ENCODE measurements at places on chromosomes 2 and 18.

DNA sequence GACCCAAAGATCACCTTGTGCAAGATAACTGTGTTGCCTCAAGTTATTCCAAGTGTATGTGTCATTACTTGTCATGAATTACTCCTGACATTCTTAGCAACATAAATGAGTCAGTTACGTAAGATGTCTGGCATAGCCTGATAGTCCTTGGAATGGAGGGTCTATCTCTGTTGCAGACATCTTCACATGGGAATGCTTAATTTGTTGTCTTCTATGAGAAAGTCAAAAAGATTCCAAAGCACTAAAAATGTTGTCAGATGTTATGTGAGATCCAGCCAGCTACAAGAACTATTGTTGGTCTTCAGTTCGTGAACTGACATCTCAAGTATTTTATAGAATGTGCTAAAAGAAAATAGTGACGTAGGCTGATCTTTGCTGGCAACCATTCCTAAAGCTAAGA, 178.2 kb upstream of the RASGRP3 start:
- DNase-seq: no peak

DNA sequence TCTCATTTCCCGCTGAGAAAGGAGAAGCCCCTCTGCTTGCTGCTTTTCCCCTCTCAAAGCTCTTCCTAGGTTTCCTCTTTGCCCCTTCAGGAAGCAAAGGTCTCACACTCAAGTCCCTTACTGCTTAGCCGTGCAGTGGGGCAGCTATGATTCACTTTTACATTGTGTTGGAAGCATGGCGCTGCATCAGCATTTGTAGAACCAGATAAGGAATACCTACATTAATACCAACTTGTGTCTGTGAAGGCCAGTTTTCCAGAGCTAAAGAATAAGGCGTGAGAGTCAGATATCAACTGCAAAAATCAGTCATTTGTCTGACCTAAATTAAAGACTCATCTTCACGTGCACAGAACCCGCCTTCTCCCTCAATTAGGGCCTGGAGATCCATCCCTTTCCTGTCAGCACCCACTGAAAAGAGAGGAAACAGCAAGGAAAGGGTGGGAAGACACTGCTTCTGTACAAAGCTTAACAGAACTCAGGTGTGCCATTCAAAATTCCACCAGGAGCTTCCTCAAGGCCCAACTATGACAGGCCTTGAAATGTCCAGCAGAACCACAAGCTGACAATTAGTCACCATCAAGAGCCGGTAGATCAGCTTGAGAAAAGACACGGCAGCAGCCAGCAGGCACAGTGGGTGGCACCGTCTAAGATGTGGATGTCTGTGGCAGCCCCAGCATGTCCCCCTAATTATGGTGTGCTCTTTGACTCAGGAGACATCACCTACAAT, 16.1 kb upstream of the XDH start:
- no peak for DNase-seq

GRCh38 chr2:50743471-50743870, 288.5 kb downstream of the NRXN1 start:
- DNase-seq: no peak

DNA sequence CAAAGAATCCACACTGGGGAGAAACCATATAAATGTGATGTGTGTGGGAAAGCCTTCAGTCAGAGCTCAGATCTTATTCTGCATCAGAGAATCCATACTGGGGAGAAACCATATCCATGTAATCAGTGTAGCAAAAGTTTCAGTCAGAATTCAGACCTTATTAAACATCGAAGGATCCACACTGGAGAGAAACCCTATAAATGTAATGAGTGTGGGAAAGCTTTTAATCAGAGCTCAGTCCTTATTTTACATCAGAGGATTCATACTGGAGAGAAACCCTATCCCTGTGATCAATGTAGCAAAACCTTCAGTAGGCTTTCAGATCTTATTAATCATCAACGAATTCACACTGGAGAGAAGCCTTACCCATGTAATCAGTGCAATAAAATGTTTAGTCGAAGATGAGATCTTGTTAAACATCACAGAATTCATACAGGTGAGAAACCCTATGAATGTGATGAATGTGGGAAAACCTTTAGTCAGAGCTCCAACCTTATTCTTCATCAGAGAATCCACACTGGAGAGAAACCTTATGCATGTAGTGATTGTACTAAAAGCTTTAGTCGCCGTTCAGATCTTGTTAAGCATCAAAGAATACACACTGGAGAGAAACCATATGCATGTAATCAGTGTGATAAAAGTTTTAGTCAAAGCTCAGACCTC, 16.7 kb upstream of the ZSCAN30 start:
- no peak for DNase-seq

GRCh38 chr2:215571689-215572088, 135.8 kb upstream of the FN1 start:
- DNase-seq: no peak

DNA sequence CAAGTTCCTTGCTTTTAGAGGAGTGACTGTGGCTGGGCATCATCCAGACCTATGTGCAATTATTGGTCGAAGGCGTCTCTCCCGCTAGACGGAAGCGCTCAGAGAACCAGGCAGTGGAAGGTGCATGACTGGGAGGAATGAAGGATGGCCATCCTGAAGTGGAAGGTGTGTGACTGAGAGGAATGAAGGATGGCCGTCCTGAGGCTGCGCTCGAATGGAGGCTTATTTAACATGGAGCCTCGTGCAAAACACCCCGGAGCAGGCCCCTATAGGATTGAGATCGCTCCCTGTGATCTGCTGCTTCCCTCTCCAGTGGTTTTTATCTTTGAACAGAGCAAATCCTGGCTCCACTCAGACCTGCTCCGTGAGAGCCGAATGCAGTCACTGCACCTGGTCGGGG, 140.2 kb upstream of the ID2 start:
- no peak for DNase-seq

Measured in SIG-M5 (cell line).